ENCODE measurements at places on chromosomes 16 and 17.

DNA sequence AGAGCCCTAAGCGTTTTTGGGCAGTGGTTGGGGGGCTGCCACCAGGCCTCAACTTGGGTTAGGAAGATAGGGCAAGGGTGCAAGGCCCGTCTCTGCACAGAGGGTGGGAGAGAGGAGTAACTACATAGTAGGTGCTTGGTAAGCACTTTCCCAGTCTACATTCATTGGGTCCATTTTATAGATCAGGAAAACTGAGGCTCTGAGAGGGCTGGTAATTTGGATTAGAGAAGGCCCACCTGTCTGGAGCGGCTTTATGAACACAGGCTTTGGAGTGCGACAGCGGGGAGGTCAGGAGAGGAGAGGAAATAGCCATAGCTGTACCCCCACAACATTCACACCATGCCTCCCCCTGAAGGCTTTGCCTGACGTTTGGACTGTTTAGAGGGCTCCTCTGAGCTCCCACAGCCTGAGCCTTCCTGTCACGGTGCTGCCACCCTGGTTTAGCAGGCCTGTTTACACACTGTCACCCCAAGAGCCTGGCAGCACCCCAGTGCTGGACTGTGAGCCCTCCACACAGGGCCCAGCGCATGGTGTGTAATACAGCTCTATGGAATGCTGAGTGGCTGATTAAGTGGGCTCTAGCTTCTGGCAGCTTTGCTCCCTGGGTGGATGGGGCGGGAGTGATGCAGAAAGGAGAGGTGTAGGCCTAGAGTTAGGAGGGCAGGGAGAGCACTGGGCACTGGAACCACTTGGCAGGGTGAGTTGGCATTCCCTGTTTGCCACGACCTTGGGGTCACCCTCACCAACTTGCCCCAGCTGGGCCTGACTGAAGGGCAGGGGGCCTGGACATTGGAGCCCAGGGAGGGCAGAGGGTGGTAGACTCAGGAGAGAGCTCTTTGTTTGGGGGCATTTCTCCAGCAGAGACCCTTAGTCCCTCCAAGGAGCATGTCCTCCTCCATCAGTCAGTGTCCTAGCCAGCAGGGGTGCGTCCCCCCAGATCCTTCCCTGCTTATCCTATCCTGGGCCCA lies 73.7 kb downstream of the RAI1 start:
- DNase-seq = no peak

DNA sequence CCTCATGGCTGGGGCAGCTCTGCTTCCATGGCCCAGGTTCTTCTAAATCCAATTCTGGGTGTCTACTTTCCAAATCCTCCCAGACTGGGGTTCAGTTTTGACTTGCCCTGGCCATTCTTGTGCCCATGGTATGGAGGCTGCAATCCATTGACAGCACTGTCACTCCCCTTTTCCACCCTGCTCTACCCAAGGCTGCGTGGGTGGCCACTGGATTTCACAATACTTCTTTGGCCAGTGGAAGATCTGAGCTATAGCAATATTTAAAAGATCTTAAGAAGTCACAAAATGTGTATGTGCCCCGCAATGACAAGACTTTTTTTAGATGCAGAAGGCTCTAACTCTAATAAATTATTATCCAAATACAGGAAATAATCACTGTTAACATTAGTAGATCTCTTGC lies 329.4 kb upstream of the CCL2 start:
- no peak for DNase-seq

- DNase-seq = peak; percentile 77
Measured at GRCh38 chr16:53457670-53458069, 23.4 kb downstream of the RBL2 start.

DNA sequence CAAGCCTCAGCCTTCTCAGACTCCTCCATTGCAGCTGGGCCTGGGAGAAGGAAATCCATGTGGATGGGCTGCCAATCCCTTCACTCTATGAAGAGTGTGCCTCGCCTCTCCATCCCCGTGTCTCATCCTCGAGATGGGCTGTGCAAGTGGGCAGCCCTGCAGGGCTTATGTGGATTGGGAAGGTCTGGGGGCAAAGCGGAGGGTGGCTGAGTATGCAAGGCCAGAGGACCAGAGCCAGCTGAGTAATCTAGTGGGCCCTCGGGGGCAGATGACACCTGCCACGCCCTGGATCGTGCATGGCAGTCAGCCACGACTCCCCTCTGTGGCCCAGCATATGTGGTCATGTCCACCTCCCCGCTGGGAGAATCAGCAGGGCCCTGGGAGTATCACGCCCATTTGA lies 78.9 kb downstream of the IRX5 start:
- no peak for DNase-seq

- DNase-seq = peak; percentile 96
Measured at GRCh38 chr17:31487648-31488263, 96.3 kb downstream of the RAB11FIP4 start.

GRCh38 chr16:2089706-2090480 lies 42.1 kb downstream of the TSC2 start:
- no peak for DNase-seq

GRCh38 chr17:56309897-56310296 lies 156.6 kb downstream of the ANKFN1 start:
- no peak for DNase-seq

DNA sequence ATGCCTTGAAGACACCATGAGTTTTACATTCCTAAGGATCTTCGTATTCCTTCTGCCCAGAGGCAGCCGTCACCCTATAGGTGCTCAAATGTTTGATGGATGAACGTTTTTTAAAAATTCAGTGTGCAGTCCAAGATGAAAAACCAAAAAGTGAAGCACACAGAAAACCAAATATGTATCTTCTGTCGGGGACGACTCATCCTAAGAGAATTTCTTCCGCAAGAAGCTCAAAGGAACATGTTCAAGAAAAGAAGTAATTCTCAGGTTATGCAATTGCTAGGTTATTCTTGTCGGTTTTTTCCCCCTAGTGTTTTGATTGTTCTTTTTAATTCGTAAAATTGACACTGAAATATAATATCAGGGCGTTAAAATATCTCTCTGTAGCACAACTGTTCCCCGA lies 1.4 kb downstream of the CENPV start:
- no peak for DNase-seq

- DNase-seq = peak; percentile 75
Measured at GRCh38 chr17:63696381-63696961, 3.5 kb downstream of the LIMD2 start.

DNA sequence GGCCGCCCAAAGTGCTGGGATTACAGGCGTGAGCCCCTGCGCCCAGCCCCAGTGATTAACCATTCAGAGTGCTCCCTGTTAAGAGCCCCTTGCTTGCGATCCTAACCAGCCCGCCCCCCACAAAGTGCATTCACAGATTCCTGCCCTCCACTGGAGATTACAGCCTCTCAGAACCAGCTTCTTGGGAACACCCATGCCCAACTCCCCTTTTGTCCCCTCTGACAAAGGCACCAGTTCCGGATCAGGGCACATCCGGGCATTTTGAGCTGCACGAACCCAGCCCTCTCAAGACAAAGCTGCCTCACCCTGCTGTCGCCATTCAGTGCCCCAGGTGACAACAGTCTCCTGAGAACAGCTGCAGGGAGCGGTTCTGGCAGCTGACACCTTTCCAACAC lies 848 bp upstream of the KRT19 start:
- no peak for DNase-seq

DNA sequence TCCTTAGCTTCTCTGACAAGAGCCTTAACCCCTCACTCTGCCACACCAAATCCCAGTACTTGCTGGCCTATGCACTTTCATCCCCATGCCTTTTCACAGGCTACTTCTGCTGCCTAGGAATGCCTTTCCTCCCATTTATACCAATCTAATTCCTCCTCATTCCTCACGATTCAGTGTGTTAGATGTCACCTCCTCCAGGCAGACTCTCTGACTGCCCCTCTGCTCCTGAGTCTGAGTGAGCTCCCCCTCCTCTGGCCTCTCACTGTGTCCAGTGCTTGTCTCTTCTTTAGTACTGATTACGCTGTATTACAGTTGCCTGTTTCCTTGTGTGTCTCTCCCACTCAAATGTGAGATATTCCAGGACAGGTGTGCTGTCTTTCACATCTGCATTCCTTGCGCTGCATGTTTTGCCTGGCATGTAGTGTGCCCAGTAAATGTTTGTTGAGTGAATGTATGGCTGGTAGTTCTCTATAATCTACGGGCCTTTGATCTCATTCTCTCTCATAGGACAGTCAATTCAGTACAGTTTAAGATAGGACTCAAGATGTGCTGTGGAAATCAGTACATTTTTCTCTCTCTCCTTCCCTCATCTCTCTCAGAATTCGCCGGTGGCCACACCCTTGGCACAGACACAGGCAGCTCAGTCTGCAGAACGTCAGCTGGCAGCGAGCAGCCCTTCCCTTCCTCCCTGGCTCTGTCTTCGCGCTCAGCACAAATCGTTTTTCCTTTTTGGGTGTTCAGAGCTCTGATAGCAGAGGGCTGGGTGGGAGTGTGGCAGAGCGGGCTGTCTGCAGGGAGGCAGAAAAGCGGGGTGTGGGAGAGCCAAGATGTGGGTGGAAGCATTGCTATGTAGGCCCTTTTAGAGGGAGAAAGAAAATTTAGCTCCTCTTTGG lies 18.5 kb downstream of the ARL4D start:
- no peak for DNase-seq

GRCh38 chr17:71392715-71393567 lies 727.9 kb upstream of the SOX9 start:
- DNase-seq = no peak

DNA sequence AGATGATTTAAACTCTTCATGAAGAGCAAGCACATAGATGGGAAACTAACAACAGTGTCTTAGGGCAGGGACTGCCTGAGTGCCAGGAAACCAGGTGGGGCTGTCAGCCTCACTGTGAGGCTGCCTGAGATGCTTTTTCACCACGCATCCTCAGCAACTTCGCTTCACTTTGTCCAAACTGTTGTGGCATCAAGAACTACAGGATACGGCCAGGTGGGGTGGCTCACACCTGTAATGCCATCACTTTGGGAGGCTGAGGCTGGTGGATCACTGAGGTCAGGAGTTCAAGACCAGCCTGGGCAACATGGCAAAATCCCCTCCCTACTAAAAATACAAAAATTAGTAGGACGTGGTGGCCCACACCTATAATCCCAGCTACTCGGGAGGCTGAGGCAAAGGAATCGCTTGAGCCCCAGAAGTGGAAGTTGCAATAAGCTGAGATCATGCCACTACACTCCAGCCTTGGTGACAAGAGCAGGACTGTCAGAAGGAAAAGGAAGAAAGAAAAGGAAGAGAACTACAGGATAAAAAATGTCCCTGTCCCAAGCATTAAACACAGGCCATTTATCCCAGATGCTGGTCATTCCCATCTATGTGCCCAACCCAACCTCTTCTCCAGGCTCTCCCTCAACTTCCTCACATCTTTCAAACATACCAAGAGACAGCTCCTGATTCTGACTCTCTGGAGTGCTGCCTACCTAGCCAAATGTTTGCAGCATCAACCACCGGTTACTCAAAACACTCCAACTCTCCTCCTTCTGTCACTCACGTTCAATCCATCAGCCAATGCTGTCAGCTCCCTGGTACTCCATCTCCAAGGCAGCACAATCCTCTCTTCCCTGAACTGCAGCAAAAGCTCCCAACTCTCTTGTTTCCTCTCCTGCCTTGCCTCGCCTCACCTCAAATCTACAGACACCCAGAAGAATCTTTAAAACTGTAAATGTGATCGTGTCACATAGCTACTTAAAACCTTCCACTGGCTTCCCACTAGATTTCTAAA lies 1.6 kb downstream of the EIF4A3 start:
- DNase-seq = no peak

All from activated CD8-positive, alpha-beta memory T cell treated with anti-CD3 and anti-CD28 coated beads for 24 hours (primary cell).